H1 (cell line): ENCODE measurements at places on chromosomes 5 and 9.

DNA sequence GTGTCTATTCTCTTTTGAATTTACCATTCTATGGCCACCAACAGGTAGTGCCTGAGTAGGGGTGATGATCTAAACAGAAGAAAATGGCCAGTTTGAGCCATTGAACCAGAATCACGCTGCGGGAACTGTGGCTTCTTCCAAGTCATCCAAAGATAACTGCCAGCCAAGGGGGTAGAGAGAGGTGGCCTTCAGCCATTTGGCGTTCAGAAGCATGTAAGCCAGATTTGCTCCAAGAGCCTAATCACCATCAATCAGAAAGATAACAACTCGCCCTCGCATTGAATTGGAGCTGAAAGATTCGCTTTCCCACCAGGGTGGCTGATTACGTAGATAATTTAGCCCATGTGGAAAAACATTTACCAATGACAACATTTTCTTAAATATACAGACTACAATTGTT is 1302.7 kb upstream of the DMAC1 start:
- DNase-seq, result no peak

DNA sequence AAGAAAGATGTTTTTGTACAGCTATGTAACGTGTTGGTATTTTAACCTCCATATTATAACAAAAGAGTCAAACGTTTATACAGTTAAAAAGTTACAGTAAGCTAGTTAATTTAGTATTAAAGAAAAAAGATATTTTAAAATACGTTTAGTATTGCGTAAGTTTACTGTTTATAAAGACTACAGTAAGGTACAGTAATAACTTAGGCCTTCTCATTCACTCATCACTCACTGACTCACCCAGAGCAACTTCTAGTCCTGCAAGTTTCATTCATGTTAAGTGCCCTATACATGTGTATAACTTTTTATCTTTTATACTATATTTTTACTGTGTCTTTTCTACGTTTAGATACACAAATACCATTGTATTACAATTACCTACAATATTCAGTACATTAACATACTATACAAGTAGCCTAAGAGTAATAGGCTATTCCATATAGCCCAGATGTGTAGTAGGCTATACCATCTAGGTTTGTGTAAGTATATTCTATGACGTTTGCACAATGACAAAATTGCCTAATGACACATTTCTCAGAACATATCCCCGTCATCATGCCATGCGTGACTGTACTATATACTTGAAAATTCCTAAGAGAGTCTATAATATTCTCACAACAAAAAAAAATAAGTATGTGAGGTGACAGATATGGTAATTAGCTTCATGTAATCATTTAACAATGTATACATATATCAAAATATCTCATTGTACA is 33.8 kb downstream of the ERP44 start:
- no peak for DNase-seq

DNA sequence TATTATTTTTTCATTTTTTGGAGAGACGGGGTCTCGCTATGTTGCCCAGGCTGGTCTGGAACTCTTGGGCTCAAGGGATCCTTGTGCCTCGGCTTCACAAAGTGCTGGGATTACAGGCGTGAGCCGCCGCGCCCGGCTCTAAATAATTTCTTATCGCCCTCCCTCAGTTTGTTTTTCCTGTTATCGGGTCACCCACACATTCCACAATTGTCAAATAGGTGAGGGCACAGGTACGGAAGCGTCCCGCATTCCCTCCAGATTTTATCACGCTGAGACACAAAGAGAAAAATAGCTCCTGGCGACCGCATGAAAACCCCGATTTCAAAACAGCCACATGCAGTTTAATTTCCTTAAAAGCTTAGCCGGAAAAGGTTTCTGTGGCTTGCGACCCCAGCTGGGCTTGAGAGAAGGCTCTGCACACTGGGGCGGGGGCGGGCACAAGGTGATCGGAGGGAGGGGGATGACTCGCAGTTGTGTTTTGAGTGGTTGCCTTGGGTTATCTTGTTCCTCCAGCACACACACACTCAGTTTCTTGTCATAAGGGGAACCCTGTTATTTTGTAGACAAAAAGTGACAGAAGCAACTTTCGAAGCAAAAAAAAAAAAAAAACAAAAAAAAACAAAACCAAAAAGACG is 717 bp upstream of the IQGAP2 start:
- no peak for DNase-seq

- peak; percentile 37 for DNase-seq
These were observed 97.7 kb downstream of the AK8 start for GRCh38 chr9:132780230-132781007.

- DNase-seq, result no peak
These were observed 488.0 kb downstream of the MAN2A1 start for GRCh38 chr5:110177729-110178128.

- DNase-seq, result peak; percentile 49
These were observed 77.6 kb upstream of the SEMA6A start for GRCh38 chr5:116652196-116652729.

DNA sequence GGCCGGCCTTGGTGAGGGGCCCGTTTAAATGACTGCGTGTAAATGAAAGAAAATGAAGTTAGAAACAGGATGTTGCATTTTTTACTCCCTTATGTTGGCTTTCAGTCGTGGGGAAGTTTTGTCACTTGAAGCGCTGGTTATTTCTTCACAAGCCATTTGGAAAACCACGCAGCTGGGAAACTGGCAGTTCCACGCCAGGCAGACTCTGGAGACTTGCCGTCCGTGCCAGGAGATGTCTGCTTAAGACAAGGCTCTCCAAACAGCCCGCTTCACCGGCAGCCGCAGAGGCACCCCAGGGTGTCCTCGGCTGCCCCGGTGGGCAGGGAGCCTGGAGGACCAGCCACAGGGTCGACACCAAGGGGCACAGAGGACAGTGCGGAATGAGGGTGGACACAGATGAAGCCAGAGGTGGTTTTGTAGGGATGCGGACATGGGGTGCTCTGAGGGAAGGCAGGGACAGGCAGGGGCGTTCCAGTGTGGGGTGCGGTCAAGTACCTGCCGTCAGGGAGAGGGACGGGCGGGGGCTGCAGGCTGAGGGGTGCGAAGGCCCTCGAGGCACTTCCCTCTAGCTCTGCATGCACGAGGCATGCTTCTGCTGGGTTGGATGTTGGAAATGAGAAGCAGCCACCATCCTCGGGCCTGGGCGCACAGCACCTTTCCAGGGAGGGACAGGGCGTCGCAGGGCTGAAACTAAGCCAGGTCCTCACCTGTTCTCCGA is 11.1 kb upstream of the AJM1 start:
- no peak for DNase-seq

DNA sequence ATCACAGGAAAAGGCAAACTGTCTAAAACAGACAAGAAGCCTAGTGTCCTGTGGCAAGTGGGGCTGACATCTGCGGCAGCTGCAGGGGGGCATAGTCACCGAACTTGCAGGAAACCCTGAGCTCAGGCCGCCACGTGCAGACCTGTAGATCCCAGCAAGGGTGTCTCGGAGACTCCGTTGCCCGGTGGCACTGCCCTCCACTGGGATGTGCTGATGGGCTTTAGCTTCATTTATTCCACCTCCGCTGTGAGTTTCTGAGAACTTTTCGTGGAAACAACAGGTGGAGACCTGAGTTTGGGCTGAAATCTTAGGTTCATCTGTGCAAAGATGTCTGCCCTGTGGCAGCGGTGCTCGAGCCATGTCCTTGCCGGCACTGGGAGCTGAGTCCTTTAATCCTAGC is 22.1 kb downstream of the CEP72 start:
- no peak for DNase-seq

- DNase-seq, result no peak
These were observed 137.5 kb downstream of the CDK5RAP2 start for GRCh38 chr9:120442308-120442995.

DNA sequence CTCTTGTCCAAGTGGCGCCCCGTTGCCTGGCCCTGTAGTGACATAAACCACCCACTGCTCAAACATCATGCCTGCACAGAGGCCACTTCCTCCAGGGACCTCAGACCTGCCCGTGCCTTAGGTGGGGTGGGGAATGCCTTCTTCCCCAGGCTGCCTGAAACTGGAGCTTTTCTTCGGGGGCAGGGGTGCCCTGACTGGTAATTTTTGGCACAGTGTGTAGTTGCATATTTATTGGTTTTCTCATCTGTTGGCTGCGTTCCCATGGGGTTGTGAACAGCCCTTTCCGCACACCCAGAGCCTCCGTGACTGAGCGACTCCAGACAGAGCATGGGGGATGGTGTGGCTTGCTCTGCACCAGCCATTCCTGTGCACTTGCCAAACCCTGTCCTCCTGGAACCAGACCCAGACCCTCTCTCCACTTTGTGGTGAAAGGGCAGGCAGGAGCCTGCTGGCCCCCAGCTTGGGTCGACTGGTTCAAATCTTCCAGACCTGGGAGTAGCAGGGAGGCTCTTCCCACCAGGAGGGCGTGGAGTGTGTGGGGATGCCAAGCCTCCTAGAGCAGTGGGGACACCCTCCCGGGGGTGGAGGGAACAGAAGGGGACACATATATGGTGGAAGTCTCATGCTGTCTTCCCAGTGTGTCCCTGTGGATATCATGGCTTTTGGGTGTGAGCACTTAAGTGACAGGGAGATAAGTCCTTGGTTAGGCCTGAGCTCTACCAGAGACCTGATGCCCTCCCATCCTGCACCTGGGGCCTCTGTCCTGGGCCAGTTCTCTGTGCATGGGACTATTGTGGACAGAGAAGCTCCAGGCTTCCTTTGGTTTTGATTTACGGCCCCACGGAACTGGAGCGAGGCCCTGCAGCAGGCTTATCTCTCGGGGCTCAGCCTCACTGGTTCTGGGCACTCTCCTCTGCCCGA is 39.6 kb downstream of the WNK2 start:
- DNase-seq, result no peak

DNA sequence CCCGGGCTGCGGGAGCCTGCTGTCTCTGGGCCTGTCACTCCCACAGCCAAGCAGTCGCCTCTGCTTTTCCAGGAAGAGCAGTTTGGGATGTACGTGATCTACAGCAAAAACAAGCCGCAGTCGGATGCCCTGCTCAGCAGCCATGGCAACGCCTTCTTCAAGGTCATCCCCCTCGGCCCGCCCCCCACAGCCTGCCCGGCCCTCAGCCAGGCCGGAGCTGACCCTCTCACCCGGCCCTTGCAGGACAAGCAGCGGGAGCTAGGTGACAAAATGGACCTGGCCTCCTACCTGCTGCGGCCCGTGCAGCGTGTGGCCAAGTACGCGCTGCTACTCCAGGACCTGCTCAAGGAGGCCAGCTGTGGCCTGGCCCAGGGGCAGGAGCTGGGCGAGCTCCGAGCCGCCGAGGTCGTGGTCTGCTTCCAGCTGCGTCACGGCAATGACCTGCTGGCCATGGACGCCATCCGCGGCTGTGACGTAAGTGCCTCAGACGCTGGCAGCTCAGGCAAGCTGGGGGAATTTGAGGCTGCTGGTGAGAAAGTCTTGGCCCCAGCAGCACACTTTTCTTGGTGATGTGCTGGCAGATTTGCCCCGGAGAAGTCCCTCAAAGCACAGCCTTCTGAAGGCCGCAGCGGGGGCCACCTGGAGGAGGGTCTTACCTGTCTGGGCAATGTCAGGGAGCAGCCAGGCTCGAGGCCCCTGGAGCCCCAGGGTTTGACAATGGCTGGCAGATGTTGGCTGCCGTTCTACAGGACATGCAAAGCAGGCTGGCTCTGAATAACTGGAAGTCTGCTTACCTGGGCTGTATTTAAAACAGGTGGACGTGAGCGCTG is 20.1 kb upstream of the LRRC14B start:
- DNase-seq, result no peak

DNA sequence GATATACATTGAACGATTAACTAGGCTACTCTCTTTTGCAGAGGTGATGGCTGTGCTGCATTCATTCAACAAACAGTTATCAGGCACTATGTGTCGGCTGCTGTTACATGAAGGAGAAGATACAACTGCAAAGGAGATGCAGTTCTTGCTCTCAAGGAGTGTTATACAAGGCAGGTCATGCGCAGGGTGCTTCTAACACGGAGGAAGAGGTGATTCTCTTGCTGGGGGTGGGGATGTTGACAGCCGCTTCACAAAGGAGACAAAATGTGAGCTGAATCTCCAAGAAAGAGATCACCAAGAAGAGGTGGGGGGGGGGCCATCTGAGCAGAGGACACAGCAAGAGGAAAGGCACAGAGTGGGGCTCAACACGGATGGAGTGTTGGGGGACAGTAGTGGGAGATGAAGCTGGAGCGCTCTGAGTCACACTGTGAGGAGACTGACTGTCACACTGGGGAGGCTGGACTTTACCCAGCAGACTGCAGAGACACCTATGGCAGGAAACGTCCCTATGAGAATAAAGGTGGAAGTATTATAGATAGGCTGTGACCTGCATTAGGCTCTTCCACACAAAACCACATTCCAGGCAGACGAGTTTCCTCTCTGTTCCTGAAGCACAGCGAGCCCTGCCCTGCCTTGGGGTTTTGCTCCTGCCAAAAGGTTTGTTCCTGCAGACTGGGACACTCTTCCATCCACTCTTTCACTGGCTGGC is 20.9 kb downstream of the NDUFA8 start:
- no peak for DNase-seq

DNA sequence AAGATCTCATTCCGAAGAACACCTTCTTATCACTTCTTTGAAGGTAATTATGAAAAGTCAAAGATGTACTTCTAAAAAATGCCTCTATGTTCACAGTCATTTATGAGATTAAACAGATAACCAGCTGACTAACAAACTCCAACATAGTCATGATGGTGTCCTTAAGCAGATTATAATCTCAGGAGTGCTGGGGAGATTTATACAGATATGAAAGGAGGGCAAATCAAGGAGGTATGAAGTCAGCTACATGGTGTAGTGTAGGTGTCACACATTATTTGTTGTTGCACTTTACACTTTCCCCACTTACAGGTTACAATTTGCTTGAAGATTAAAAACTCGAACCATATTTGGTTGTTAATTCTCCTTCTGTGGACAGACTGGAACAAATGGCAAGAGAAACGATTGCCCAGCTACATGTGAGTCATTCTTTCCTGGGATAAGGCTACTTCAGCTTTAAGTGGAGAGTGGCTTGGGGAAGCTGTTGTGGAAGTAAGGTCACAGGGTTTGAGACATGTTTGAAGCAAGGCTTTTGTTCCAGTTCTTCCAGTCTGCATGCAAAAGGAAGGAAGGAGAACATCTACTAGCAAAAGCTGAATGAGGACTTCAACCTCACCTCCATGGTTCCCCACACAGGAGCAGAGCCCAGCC is 320.1 kb downstream of the ADGRV1 start:
- DNase-seq, result no peak

- no peak for DNase-seq
These were observed 38.8 kb upstream of the SHB start for GRCh38 chr9:38107811-38108304.

- DNase-seq, result no peak
These were observed 43.9 kb downstream of the MAPKAP1 start for GRCh38 chr9:125663127-125663526.

DNA sequence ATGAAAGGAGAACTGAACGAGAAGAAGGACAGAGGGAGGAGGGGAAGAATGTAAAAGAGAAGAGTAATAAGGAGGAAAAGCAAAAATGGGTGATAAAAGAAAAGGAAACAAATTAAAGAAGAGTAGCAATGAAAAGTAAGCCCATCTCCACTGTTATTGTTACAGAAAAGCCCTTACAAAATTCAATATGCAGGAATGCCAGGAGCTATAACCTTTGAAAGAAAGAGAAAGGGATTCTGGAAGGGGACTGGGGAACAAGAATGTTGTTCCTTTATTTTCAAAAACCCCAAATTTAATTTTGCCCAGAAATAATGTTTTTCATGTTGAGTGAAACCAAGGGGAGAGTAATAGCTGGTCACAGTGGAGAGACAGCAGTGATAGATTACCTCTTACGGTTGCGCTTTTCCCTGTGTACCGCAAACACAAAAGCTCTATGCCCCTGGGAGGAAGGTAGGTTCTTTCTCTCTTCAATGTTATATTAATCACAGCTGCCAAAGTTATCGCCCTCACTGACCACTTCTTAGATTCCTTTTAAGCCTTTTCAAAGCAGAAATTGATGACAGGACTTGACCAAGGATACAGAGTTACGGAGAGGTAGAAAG is 86.7 kb downstream of the BRINP1 start:
- DNase-seq, result no peak

- no peak for DNase-seq
These were observed 89.7 kb downstream of the HRH2 start for GRCh38 chr5:175747539-175748060.
